ENCODE measurements at places on chromosomes 2 and 18.

DNA sequence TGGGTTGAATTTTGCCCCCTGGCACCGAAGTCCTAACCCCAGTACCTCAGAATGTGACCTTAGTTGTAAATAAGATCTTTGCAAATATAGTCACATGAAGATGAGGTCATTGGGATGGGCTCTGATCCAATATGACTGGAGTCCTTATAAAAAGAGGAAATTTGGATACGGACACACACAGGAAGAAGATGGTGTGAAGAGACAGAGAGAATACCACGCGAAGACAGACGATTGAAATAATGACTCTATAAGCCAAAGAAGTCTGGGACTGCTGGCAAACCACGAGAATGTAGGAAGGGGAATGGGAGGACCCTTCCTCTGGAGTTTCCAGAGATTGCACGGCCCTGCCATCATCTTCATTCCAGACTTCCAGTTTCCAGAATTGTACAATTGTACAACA lies 98.6 kb downstream of the CPO start:
- DNase-seq = no peak

- DNase-seq = no peak
Measured at GRCh38 chr2:158359846-158360245, 96.7 kb downstream of the CCDC148 start.

GRCh38 chr2:177124371-177124770 lies 88.2 kb upstream of the HNRNPA3 start:
- no peak for DNase-seq

DNA sequence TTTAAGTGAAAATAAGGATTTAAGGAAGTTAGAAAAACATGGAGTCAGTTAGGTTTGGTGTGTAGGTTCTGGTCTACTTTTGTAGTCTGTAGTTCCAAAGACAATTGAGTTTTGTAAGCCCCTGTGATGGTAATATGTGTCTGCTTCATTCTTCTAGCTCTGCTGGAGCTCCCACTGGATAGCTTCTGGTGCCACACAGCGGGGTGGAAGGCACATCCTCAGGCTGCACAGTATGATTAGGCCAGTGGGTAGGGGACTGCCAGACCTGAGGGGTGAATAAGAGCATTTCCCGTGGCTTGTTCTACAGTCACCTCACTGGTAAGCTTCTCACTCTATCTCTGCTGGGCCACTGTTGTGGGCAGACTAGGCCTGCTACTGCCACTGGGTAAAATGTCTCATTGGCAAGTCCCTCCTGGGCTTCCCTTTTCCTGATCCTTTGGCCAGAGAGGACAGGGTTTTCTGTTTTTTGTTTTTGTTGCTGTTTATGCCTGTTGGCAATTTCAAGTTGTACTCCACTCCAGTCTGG lies 44.5 kb downstream of the TMEM131 start:
- DNase-seq = no peak

- no peak for DNase-seq
Measured at GRCh38 chr2:230846360-230846759, 18.4 kb upstream of the ITM2C start.

GRCh38 chr18:62659698-62660097 lies 55.6 kb upstream of the PHLPP1 start:
- no peak for DNase-seq

- DNase-seq = no peak
Measured at GRCh38 chr2:171271971-171272436, 111.3 kb upstream of the TLK1 start.

GRCh38 chr18:46034230-46034629 lies 37.8 kb downstream of the PSTPIP2 start:
- DNase-seq = no peak

GRCh38 chr2:68169308-68169707 lies 11.6 kb downstream of the PNO1 start:
- DNase-seq = no peak

GRCh38 chr2:159773886-159774285 lies 24.1 kb downstream of the CD302 start:
- DNase-seq = no peak

DNA sequence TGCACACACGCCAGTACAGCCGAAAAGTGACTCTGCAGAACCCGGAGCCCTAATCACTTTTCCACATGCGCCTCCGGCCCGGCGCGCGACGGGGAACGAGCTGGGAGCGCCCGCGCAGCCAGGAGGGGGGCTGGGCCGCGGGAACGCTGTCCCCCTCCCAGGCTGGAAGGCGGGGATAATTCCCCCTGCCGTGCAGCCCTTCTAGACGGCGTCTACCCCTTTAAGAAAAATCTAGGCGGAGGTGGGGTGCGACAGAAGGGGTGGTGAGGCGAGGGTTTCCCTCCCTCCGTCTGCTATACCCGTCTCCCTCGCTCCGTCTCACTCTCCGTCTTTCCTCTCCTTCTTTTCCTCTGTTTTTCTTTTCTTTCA lies 2.4 kb downstream of the CYP26B1 start:
- no peak for DNase-seq

- no peak for DNase-seq
Measured at GRCh38 chr2:138414014-138414413, 87.6 kb upstream of the SPOPL start.

DNA sequence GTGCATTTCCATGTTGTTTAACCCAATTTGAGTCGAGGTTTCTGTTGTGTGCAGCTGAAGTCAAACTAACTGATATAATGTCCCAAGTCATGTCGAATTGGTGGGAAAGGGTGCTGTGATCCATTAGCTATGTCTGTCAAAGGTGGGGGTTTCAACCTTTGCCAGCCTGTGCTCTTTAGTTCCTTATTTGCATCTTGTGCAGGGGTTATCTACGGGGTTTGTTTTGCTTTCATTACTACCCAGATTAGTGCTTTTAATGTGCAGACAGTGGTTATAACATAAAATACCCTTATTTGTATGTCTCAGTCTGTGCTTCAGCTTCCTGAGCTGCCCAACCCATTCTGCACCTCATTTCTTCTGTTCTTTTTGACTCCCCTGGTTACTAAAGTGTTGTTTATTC lies 271.9 kb upstream of the CXCR4 start:
- DNase-seq = no peak

- DNase-seq = no peak
Measured at GRCh38 chr2:105776560-105776928, 31.8 kb downstream of the NCK2 start.

DNA sequence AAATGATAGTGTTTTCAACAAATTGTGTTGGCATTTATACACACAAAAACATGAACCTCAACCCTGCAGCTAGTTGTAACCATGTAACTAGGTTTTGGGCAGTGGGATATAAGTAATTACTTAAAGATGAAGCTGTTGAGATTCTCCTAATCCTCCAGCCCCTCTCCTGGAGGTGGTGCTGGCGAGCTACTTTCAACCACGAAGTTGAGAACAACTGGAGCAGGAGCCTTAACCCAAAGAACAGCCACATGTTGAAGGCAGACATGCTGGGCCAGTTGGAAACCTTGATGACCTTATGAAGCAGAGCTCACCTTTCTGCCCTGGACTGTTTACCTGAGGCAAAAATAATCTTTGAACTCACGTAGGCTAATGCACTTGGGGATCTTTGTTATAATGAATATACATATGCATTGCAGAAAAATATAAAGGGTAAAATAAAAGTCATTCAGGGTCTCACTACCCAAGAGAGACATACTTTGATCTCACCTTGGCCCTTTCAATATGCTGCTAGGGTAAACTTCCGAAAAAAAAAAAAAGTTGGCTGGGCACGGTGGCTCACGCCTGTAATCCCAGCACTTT lies 89.6 kb upstream of the NPAS2 start:
- peak; percentile 22 for DNase-seq

DNA sequence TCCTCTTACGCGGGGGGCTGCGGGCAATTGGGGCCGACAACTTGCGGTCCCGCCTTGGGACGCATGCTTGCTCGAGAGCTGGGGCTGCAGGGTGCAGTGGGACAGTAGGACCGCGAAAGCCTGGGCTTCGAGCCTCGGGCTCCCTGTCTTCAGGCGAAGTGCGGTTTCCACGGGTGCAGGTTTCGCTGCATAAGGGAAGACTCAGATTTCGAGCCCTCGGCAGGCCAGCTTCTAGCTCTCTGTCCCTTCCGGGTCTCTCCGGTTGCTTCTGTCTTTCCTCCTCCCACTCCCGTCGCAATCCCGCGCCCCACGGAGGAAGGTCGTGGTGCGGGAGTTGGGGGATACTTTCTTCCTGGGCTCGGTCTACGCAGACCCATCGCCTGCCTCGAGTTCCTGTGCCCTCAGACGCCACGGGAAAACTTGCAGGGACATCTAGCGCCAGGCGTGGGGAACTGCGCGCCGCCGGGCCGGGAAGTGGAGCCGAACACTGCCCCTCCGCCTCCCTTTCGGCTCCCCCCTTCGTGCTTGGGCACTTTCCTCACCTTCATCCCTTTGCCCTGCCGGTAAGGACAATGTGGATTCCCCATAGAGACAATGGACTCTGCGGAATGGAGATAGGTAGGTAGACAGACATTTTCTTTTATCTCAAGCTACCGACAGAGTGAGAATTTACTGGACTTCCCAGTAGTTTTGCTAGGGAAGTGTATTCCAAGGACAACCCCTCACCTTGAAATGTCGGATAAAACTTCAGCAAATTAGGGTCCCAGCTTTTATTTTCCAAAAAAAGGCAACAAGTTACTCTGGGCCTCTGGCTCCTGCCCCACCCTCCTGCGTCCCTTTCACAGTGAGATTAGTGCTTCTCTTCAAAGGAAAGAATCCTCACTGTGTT lies 4.2 kb upstream of the HOXD13 start:
- DNase-seq = no peak

- DNase-seq = no peak
Measured at GRCh38 chr2:43576981-43577892, 18.6 kb downstream of the THADA start.

- no peak for DNase-seq
Measured at GRCh38 chr2:58893656-58894351, 652.7 kb upstream of the FANCL start.

- DNase-seq = no peak
Measured at GRCh38 chr2:172380436-172381274, 46.7 kb upstream of the ITGA6 start.

DNA sequence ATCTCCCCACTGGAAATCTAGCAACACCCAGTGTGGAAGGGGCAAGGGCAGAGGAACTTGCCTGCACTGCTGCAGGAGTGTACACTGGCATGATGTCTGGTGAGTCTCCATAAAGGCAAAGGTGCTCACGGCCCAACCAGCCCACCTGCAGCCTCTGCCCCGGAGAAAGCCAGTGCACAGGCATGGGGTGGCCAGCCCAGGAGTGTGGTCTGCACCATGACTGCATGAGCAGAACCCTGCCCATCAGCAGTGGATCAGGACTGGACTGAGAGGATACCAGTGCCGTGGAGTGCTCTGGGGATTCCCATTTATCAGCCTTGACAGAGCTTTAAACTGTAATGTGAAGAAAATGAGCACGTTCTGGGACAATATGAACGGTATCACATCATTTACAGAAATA lies 342.6 kb upstream of the HS6ST1 start:
- no peak for DNase-seq

DNA sequence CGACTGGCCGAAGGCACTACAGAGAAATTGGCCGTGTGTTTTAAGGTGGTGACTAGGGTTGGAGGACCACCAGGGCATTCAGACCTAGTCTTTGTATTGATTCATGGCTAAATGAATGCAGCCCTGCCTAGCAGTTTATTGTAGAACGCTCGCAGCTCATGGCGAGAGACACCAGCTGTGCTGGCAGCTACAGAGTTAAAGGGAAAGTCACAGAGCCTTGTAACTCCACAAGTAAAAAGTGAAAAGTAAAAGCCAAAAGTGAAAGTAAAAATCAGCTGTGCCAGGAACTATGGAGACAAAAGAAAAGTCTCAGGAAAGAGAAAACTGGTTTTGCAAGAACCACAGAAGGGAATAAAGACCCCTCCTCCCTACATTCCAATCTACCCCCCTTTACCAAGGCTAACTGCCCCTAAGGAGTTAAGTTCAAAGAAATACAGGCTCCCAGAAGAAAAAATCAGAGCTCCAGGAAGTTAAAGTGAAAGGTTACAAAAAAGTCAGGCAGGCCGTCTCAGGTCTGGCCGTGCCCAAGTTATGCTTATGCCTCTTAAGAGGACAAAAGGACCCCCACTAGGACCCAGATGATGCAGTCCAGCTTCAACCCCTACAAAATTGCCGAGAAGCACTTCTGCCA lies 46.4 kb upstream of the SELENOI start:
- DNase-seq = no peak

DNA sequence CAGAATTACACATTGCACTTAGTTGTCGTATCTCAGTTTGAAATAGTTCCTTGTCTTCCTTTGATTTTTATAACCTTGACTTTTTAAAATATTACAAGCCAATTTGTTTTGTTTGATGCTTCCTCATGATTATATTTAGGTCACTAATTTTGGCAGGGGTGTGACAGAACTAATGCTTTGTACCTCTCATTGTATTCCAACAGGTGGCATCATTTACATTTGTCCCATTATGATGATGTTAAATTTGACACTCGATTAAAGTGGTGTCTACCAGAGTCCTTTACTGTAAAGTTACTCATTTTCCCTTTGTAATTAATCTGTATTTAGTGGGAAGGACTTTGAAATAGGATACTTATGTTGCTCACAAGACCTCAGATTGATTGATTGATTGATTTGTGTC lies 21.5 kb upstream of the MFSD2B start:
- no peak for DNase-seq

DNA sequence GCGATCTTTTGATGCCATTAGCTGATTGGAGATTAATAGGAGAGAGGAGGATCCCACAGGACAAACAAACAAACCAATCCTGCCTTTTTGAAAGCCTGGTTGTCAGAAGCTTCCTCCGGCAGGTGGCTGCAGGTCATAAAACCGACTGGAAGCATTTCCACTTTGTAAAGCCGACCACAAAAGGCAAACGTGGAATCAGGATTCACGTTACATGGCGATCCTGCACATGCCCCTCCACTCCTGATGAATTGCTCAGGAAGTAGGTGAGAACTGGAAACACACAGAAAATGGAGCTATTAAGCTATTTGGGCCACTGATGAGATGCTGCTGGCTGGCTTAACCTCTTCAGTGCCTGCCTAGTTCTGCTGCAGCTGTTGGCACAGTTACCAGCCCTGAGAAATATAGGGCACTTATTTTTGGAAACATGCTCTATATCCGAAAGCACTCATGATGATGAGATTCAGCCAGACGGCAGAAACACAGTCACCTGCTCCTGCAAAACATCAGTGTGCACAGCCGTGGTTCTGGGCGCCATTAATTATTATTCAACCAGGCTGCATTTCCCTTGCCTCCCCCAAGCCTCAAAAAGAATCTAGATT lies 110.3 kb upstream of the ST6GAL2 start:
- DNase-seq = no peak

- DNase-seq = no peak
Measured at GRCh38 chr2:74558284-74559230, 4.0 kb downstream of the DOK1 start.

GRCh38 chr2:20093263-20094141 lies 42.1 kb upstream of the LAPTM4A start:
- no peak for DNase-seq

- DNase-seq = no peak
Measured at GRCh38 chr2:30046979-30047378, 99.8 kb upstream of the YPEL5 start.

GRCh38 chr18:4035521-4035920 lies 419.6 kb downstream of the DLGAP1 start:
- no peak for DNase-seq

- no peak for DNase-seq
Measured at GRCh38 chr18:79519751-79520477, 124.2 kb downstream of the NFATC1 start.

GRCh38 chr2:8515864-8516533 lies 165.9 kb upstream of the ID2 start:
- no peak for DNase-seq

GRCh38 chr2:75675908-75676307 lies 29.3 kb downstream of the MRPL19 start:
- no peak for DNase-seq

Data from stimulated activated CD4-positive, alpha-beta T cell treated with anti-CD3 and anti-CD28 coated beads, TNF-alpha, amount 100 ng/mL, for 48 hours (primary cell).